ENCODE measurements at places on chromosomes 11 and 22. TPM values are rescaled to one million over a fixed set of nuclear protein-coding genes. Genes with fewer than 3 reads are reported as not detected.

ZDHHC5 gene
- 24.6 TPM for total RNA-seq

DNA sequence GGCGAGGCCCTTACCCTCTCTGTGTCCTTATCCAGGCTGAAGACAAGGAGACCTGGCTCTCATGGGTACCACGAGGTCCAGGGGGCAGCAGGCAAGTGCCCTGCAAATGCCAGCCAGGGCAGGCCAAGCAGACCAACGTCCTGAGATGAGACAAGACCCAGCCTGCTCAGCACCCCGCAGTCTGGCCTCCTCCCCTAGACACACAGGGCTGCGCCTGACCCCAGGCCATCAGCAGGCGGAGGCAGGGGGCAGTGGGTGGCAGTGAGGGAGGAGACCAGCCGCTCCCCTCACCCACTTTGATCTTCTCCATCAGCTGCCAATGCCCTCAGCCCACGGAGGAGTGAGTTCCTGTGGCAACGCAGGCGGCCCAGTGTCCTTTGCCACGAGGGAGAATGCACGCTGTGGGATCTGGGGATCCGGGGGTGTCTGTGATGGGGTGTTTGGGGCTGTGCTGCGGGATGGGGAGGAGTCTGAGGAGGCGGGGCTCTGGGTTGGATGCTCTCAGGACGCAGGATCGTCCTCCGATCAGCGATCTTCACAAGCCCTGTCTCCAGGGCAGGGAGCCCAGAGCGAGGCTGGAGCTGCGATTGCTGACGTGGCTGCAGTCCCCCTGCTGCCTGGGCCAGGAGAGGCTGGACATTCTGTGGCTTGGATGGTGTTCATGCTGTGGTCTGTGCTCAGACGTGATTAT is 30.5 kb upstream of the PPARA start:
- DNase-seq, result no peak

- no peak for DNase-seq
Measured at GRCh38 chr11:85180528-85180927, 446.6 kb downstream of the DLG2 start.

FJX1 gene
- 4.7 TPM for total RNA-seq

DNA sequence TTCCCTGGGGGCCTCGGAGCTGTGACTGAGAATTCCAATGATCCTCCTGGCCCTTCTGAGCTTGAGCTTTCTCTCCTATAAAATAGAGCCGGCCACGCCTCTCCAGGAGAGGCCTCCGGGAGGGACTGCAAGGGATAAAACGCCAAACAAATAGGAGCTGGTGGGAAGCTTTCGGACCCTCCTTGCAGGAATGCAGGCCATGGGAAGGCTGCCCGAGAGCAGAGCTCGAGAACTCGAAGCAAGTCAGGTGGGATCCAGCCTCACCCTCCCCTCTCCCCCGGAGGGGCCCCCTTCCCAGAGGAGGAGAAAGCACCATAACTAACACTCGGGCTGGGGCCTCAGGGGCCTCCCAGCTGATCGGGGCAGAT is 34.6 kb downstream of the FLRT1 start:
- DNase-seq, result no peak

- no peak for DNase-seq
Measured at GRCh38 chr11:16380941-16381568, 24.7 kb upstream of the SOX6 start.

DNA sequence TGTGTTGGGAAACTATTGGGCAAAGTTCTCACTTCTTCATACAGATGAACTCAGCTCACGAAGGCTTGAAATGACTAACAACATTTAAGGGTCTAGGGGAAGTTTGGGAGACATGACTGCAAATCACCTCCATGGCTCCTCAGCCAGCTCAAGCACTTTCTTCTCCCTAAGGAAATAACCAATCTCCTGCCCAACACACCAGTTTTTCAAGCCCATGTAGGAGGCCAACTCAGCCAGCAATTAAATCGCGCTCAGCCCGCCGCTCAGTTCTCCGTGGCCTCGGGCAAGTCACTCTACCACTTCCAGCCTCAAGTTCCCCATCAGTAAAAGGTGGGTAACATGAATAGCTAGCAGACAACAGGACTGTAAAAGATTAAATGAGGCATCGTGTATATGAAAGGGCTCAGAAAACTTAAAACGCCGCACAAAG is 796 bp downstream of the POLDIP3 start:
- DNase-seq, result no peak

CTNND1 gene
- 140 TPM for total RNA-seq

DNA sequence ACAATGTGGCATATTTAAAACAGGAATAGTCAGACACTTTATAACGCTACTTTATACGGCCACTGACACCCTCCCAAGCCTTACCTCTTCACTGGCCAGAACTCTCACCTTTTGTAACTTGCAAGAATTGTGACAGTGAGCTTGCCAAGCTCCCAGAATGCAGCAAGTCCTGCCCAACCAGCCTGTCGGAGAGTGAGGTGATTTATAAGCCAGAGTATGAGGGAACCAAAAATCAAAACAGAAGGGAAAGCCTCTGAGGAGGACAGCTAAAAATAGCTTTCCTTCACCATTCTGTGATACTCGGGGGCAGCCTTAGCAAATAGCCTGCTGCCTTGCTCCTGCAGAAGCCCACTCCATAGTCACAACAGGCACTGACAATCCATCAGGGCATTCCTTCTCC is 229.7 kb downstream of the FAM76B start:
- DNase-seq, result peak; percentile 36

DNA sequence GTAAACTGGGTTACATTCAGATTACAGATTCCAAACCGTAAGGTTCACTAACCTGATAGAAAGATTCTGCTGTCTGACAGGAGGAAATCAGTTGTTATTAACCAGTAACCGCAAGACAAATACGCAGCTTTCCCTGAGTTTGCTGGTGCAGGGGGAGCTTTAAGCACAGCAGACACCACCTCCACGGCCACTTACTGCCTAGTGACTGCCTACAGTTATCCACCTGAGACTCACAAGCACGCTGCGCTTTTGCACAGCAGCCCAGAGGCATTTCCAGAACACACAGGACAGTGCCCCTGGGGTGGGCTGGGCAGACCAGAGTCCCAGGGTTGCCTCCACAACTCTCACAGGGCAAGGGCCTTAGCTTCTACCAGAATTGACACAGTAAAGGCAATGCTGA is 90.9 kb downstream of the CTTN start:
- peak; percentile 15 for DNase-seq

DNA sequence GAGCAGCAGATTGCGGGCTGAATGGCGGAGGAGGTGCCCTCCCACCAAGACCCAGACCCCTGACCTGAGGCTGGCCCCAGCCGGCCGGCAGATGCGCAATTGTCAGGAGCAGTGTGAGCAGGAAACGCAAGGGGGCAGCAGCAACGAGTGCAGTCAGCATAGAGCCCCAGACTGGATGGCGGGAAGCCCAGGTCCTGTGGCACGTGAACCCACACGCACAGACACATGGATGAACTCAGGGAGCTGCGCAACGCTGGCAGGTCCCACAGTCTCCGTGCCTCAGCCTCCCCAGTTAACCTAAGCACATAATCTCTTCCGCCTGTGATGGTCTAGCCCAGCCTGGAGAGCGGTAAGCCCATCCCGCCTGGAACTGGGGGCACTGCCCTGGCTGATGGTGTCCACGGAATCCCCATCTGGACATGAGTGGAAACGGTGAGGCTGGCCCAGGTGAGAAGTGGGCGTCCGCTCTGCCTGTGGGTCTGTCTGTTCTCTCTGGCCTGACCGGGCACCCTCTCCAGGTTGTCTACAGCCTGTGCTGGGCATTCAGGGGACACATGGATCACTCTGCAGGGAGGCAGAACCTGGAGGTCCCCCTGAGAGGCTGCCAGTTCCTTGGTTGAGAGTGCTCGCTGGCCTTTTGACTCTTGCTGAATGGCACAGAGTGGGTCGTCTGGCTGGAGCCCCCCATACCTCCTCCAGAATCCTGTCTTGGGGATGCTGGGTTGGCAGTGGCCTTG is 626 bp upstream of the TBX10 start:
- DNase-seq, result peak; percentile 82

GRCh38 chr11:130458410-130458729 is 9.9 kb downstream of the ADAMTS15 start:
- no peak for DNase-seq

GRCh38 chr11:60158636-60159035 is 24.2 kb downstream of the MS4A6A start:
- DNase-seq, result no peak

RIMBP3C gene
- 0.47 TPM for total RNA-seq

DNA sequence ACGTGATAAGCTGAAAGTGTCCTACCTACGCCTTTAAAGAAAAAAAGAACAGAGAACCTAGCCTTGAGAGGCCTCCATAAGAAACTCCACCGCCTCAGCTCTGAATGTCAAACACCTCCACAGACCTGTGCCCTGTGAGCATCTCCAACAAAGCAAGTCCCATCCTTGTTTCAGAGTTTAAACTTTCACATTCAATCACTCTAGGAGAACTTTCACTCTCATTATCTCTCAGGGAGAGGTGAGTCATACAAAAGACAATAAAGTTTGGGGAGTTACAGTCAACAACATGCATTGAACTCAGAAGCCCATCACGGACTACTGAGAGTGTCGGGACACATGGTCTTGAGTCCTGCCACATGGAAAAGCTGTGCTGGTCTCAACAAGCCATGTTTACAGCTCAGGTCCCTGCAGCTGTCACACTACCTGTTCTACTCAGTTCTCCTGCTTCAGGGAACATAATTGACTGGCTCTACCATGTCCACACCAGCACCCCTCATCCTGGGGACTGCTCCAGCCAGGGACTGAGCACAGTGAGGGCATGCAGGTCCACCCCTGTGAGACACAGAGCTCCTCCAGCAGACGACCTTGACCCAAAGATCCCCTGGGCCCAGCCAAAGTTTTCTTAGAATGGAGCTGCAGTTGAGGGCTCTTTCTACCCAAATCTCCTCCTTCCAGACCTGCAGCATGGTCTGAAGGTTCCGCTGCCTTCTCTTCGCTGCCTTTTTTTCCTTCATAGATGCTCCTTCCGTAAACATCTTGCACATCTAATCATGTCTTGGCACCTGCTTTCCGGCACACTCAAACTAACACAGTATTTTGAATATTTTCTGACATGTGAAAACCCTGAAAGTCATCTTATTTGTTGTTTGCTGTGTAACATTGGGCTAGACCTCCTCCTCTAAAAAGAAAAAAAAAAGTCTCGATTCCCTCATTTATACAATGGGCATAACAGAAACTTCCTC is 114.9 kb downstream of the ETS1 start:
- DNase-seq, result no peak

SLC22A6 gene
- total RNA-seq, result not detected

DNA sequence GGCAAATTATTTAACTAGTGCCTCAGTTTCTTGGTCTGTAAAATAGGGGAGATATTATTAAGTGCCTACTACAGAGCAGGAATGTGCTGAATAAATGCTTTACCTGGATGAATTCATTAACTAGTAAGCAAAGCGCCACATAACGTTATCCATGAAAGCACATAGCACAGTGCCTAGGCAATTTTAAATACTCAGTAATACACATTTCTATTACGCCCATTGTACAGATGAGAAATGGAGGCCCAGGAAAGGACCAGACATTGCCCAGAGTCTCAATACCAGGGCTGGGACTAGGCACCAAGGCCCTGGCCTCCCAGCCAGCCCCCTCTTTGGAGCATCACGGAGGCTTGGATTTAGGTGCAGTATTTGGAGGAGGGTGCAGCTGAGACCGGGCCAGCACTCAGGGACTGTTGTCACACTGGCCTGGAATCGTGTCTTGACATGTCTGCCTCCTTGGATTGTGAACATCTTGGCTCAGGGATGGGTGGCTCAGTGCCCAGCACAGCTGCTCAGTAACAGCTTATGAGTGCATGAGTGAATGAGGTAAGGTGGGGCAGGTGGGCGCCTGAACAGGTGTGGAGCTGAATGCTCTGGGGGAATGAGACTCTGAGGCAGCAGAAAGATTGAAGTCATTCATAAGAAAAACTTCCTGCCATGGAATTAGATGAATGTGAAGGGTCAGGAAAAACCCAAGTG is 42.1 kb upstream of the TPBGL start:
- no peak for DNase-seq

FOXR1 gene
- total RNA-seq, result not detected

DNA sequence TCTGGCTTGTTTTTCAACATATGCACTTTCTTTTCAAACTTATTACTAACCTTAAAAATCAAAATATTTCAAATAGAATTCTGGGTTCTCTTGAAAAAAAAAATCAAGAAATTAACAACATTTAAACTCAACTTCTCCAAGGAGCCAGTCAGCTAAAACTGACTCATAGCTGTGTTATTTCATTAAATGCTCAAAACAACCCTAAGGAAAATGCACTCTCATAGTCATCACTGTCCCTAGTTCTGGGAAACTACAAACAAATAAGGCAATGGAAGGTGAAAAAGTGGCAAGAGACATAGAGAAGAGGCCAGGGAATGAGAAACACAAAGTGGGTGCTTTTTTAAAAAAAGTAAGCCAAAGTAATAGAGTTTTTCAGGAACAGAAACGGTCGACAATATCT is 4.1 kb upstream of the ARHGAP20 start:
- DNase-seq, result no peak

GRCh38 chr11:64890522-64890939 is 12.1 kb upstream of the EHD1 start:
- no peak for DNase-seq

CDC42EP1 gene
- total RNA-seq, result 118 TPM

DNA sequence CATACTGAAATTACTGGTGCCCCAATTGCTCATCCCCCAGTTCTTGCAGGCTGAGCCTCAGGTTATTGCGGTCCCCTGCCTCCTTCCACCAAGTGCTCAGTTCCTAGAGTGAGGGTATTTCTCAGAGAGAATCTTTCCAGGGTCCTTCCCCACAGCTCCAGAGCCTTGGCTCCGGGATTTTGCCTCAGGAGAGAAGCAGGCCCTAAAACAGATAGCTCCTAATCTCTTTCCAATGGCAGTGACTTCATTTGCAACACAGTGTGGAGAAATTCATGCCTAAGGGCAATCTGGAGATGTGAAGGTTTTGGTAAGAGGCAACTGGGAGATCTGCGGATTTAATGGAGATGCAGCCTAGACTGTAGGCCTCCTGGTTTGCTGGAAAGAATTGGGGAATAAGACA is 2.9 kb downstream of the NF2 start:
- DNase-seq, result no peak

DNA sequence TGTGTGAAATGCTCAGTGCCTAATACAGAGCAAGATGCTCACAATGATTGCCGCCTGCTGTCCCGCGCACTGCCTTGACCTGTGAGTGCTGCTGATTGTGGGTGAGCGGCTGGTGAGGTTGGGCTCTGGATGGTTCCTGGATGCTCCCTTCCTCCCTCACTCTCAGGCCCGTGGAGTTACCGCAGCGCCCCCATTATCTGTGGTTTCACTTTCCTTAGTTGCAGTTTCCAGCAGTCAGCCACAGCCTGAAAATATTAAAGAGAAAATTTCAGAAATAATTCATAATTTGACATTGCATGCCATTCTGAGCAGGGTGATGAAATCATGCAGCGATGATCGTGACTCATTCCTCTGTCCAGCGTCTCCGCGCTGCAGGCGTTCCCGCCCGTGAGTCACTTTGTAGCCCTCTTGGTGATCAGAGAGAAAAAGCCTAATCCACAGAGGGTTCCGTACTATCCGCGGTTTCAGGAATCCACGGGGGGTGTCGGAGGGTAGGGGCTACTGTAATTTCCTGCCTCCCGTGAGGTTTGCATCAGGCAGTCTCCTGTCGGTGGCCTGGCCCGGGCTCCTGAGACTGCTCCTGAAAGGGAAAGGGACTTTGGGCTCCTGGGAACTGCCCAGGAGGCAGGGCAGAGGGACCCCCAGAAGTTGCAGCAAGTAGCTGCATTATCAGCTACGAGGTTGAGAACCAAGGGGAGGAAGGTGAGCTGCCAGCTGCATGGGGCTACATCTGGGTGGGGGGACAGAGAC is 10.6 kb downstream of the RPL3 start:
- DNase-seq, result peak; percentile 45

ZC3H12C gene
- 4.3 TPM for total RNA-seq

VPS37C gene
- 16.2 TPM for total RNA-seq

KRTAP5-10 gene
- total RNA-seq, result not detected

- DNase-seq, result peak; percentile 72
Measured at GRCh38 chr22:39259666-39260065, 14.9 kb upstream of the PDGFB start.

GRCh38 chr22:42993651-42994275 is 21.2 kb downstream of the PACSIN2 start:
- no peak for DNase-seq

Measured in pancreas (tissue), 10 donors.